ENCODE measurements at places on chromosomes 1 and 21.

GRCh38 chr1:229190057-229190575 is 80.8 kb upstream of the RAB4A start:
- no peak for DNase-seq

GRCh38 chr1:85992791-85993190 is 163.8 kb downstream of the COL24A1 start:
- no peak for DNase-seq

DNA sequence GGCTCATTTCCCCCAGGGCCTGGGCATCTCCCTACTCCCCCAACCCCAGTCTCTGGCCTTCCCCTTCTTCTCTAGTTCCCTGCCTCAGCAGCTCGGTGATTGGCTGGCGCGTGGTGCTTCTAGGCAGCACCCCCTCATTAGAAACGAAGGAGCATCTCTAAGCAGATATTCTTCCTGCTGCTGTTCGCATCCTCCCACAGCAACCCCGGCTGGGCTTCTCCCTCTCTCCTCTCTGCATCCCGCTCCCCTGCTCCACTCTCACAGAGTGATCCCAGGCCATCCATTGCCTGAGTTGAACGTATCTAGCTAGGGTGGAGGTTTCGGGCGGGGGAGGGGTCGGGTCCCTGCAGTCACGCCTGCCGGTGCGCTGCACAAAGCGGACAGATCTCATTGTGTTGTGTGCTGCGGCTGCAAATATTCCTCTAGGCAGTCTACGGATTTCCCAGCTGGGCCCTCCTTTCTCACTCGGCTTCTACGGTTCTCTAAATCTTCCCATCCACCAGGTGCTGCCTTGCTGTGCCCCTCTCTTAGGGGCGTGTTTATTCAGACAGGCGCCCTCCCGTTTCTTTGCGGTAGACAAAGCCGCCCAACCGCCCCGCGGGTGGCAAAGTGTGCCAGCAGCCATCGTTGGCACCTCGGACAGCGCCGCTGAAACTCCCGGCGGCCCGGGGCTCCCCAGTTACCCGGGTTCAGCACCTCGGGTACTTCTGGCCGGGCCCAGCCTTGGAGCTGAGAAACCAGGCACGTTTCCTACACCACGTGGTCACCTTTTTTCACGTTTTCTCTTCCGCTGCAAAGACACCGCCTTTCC is 2.2 kb downstream of the CACNA1E start:
- DNase-seq: no peak

DNA sequence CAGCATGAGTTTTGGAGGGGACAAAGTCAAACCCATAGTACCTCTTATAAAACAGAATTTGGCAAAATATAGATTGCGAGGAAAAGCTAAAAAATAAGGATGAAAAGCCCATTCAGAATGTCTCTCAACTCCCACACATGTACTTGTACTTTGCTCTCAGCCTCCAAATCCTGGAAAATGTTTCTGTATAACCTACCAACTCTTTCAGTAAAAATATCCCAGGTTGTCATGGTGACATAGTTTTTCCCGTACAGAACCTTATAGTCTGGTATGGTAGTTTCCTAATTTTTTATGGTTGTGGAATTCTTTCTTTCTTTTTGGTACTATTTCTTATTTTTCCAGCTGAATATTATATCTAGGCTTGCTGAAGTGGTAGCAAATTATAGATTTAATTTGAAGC is 15.5 kb upstream of the RPS6KC1 start:
- DNase-seq: no peak

- peak; percentile 83 for DNase-seq
Observed at GRCh38 chr1:56644919-56645676, at the start of gene PRKAA2. Gene PRKAA2, plus strand, starts transcription at chr1:56645314. Its CDS starts 74 bp downstream, at chr1:56645388.

GRCh38 chr1:25703041-25703440 is 86.5 kb downstream of the MAN1C1 start:
- DNase-seq: peak; percentile 64

GRCh38 chr1:244822878-244823277 is 12.6 kb upstream of the COX20 start:
- no peak for DNase-seq

DNA sequence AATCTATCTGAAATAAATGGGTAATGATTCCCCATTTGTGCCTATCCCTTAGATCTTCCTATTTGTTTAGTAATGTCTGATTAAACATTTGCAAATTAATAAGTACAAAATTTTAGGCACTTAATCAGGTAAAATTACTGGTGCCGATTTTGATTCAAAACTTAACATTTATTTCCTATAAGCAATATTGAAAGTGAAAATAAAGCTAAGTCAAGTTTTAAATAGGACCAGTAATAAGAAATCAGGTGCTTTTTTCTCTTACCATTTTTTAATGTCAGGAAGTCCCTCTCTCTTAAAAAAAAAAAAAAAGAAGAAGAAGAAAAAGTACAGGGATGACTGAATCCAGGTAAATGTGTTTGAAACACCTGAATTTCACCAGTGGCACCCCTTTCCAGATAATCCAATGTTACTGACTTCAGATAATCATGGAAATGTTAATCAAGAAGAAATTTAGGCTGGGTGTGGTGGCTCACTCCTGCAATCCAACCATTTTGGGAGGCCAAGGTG is 836 bp upstream of the GBP4 start:
- DNase-seq: no peak

DNA sequence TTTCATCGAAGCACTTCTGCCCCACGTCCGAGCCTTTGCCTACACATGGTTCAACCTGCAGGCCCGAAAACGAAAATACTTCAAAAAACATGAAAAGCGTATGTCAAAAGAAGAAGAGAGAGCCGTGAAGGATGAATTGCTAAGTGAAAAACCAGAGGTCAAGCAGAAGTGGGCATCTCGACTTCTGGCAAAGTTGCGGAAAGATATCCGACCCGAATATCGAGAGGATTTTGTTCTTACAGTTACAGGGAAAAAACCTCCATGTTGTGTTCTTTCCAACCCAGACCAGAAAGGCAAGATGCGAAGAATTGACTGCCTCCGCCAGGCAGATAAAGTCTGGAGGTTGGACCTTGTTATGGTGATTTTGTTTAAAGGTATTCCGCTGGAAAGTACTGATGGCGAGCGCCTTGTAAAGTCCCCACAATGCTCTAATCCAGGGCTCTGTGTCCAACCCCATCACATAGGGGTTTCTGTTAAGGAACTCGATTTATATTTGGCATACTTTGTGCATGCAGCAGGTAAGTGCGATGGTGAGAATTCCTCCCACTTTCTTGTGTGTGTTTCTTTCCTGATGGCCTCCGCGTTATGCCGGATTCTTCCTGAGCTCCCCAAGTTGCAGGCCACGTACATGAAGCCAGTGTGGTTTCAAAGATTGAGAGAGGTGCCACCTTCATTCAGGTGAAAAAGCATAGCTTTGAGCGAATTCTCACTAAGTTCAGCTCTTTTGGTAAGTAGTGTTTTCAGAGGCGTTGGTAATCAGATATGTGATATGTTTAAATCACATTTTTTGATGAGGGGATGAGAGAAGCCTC is 6.0 kb downstream of the NFIA start:
- no peak for DNase-seq
